Epithelial cell of proximal tubule (primary cell): ENCODE measurements at places on chromosomes 5 and 9.

- peak; percentile 4 for DNase-seq
Observed at GRCh38 chr5:42005561-42006153, 80.6 kb downstream of the FBXO4 start.

GRCh38 chr9:130897105-130897751 lies 616 bp upstream of the QRFP start:
- DNase-seq = no peak

- DNase-seq = no peak
Observed at GRCh38 chr5:95918421-95919006, 43.1 kb downstream of the ELL2 start.

GRCh38 chr5:179880848-179881590 lies 22.4 kb upstream of the MRNIP start:
- DNase-seq = no peak

DNA sequence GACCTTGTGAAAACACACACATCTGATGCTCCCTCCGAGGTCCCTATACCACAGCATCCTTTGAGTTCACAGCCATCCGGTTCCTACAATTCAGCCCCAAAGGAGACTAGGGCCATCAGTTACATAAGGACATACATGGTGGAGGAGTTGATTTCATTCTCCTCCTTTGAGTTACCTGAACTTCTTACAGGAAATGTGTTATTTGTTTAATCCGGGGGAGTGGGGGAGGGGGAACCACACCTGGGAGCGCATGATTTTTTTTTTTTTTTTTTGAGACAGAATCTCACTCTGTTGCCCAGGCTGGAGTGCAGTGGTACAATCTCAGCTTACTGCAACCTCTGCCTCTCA lies 30.7 kb downstream of the SEMA4D start:
- DNase-seq = no peak

- no peak for DNase-seq
Observed at GRCh38 chr5:135508496-135509005, 27.2 kb downstream of the NEUROG1 start.

GRCh38 chr5:151671950-151672349 lies 14.8 kb downstream of the SPARC start:
- no peak for DNase-seq

DNA sequence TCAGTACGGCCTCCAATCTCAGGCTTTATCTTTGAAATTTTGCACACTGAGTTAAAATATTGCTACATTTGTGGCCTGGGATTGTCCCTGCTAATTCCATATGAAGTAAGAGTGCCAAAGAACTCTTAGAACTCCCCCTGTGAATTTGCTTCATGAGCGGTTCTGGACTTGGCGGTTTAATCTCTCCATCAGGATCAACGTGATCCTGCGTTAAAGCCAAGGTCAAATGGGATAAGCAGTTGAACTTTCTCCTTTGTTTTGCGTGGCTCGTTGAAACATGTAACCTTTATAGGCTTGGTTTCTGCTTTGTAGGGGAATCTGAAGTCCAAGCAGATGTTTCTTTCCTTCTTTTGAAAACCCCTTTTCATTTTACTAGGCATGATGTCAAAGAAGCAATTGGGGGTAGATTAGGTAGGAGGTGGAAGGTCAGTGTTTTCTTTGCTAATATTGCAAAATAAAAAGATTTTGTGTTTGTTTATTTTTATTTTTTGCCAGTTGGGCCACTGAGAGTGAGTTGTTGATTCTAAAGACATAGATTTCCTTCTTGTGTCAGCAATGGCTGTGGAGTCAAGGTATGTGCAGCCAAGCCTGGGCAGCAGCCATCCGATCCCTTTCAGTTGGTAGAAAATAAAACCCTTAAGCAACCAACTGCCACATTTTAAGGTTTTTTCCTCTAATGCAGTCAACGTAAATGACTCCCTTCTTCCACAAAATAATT lies 390.8 kb downstream of the NNT start:
- no peak for DNase-seq

GRCh38 chr5:174609116-174609515 lies 115.3 kb upstream of the MSX2 start:
- DNase-seq = no peak

DNA sequence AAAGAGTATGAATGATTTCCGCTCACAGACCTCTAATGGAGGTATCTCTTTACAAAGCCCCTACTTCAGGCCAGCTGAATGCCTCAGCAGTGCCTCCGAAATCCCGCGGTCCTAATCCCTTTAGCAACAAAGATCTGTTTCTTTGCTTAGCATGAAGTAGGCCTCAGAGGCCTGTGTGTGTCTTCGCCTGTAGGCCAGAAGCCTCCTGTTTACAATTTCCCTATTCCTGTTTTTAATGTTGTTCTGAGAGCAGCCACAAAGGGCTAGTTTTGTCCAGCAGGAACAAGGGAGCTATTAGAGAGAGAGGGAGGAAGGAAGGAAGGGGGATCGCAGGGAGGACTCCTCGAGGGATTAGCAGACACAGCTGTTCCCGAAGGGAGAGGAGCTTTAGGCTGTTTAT lies 166.4 kb upstream of the SPRY4 start:
- DNase-seq = no peak

- DNase-seq = no peak
Observed at GRCh38 chr9:129435291-129435690, 185.6 kb downstream of the C9orf50 start.

DNA sequence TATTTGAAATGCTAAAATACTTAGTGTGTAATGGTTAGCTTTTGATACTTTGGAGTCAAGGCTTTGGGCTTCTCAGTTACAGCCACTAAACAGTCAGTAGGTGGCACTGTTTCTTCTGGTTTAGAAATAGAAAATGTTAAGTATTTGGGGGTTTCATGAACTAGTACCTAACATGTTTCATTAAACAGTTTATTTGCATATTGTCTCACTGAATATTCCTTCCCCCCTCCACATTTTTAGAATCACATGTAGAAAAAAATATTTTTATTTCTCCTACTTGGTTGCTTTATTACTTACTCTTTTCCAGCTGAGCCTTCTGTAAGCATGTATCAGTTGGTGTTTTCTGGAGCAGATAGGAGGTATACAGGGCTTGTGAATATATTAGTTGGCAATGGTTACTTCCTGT lies 48.0 kb downstream of the IPO11 start:
- DNase-seq = peak; percentile 23

DNA sequence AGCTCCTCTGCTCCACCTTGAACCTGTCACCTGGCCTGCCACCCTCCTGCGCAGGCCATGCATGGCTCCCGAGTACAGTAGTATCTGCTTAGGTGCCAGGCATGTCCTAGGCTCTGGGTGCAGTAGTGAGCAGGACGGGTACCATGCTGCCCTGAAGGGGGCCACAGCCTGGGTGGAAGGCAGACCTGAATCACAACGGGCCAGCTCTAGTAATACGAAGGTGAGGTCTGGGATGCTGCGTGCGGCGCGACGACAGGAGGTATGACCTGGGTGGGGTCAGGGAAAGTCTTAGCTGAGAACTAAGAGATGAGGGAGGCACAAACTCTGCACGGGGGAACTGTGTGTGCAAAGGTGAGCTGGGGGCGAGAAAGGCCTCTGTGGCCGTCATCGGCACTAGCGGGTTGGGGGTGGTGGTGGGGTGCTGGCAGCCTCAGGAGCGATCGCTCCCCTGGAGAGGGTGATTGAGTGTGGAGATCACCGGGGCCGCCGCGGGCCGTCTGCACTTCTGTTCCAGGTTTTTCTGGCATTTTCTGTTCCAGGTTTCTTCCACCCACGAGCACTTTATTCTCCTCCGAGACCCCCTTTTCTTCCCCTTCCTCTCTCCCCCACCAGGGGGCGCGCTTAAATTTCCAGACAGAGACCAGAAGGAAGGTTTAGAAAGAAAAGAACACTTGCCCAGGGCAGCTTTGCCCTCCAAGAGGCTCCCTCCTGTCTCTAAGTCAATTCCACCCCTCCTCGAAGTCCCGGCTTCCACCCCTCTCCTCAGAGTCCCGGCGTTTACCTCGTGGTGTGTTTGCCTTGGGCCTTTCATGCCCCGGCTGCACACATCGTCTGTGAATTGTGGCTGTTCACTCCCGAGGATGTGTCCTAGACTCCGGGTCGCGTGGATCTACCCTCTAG lies 15.1 kb downstream of the PDLIM4 start:
- no peak for DNase-seq

- no peak for DNase-seq
Observed at GRCh38 chr9:136283291-136284235, 20.3 kb downstream of the CCDC187 start.

DNA sequence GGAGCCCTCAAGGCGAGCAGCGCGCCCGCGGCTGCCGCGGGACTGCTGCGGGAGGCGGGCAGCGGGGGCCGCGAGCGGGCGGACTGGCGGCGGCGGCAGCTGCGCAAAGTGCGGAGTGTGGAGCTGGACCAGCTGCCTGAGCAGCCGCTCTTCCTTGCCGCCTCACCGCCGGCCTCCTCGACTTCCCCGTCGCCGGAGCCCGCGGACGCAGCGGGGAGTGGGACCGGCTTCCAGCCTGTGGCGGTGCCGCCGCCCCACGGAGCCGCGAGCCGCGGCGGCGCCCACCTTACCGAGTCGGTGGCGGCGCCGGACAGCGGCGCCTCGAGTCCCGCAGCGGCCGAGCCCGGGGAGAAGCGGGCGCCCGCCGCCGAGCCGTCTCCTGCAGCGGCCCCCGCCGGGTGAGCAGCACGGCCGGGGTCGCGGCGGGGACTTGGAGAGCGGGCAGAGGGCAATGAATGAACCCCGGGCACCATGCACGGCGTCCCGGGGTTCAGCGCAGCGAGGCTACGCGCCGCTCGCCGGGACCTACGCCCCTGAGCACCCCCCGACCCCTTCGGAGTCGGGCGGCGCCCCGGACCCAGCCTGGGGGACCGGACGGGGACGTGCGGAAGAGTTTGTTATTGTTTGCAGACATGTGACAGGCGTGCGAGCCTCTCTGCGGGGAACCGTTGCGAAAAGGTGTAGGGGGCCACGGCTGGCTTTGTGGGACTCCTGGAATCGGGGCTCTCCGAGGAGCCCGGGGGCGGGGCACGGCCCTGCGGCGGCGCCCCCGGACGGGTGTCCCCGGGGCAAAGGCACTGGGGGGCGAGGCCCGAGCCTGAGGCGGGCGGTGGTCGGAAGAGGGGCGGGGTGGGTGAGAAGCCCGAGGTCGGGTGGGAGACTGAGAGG lies 553 bp downstream of the MAP3K1 start:
- DNase-seq = no peak

- no peak for DNase-seq
Observed at GRCh38 chr5:59684388-59685190, 208.9 kb downstream of the PDE4D start.

- DNase-seq = peak; percentile 6
Observed at GRCh38 chr9:117224695-117225094, 190.2 kb downstream of the ASTN2 start.

DNA sequence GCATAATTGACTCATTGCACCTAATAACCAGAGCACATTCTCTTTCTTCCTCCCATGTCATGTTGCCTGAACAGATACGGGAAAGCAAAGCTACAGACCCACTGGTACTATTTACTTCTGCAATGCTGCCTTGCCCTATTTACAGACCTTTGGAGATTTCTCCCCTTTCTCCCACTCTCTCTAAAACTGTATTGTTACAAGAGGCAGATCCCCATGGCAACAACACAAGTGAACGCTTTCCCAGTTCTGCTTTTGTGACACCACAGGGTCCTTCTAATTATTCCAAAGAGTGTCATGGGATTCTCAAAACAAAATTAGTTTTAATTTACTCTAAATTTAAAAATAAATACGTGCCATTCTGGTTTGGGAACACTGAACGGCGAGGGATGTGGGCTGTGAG lies 104.7 kb downstream of the KCTD16 start:
- no peak for DNase-seq
